ENCODE measurements at places on chromosomes 2 and 18.

- DNase-seq = peak; percentile 24
These were observed 165.2 kb downstream of the SH3BP4 start for GRCh38 chr2:235116885-235117492.

GRCh38 chr18:25974630-25975077 lies 115.8 kb downstream of the SS18 start:
- DNase-seq = no peak

GRCh38 chr2:239057533-239057932 lies 209.6 kb downstream of the TWIST2 start:
- DNase-seq = no peak

GRCh38 chr18:12844391-12844790 lies 39.6 kb downstream of the PTPN2 start:
- DNase-seq = no peak

- DNase-seq = no peak
These were observed 20.4 kb downstream of the GDF7 start for GRCh38 chr2:20687260-20687832.

DNA sequence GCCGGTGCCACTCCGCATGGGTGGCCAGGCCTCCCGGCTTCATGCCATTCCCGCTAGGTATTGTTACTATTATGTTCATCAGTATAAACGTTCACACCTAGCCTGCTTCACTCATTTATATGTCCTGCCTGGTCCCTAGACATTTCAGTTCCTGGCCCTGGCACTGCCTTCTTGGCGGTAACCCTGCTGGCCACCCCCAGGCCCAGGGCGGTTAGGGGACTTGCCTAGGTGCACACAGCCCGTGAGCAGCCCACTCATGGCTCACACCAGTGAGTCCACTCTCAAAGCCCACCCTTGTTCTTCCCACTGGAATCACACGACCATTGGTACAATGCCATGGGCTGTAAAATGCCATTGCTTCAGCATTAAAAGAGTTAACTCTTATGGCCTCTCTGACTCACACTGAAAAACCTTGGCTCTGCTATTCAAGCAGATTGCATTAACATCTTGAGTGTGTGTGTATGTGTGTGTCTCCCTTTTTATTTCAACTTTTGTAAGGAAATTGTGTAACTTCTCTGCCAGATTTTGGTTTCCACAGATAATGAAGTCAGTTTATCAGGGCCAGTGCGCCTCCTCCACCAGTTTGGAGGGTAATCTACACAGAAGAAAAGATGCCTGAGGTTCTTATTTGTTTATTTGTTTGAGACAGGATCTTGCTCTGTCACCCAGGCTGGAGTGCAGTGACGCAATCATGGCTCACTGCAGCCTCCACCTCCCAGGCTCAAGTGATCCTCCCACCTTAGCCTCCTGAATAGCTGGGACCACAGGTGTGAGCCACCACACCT lies 74.2 kb downstream of the RAB31 start:
- peak; percentile 63 for DNase-seq

DNA sequence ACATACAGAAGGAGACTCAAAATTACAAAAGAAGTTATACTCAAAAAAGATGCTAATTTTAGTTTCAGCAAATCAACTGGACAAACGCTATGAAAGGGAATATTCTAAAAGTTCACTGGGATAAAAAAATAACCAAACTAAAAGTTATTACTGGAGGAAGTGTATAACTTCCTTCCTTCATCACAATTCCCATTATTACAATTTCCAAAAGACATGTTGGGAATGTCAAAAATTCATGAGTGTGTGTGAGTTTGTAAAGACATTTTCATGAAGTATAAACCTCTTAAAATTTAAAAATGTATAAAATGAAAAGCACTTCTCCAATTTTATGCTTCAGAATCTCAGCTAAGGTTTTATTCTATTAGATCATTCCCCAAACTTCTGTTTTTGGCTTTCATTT lies 67.8 kb downstream of the MERTK start:
- no peak for DNase-seq

- DNase-seq = no peak
These were observed 241.0 kb downstream of the TNS1 start for GRCh38 chr2:217761645-217762277.
